ENCODE measurements at places on chromosomes 7 and 10.
A peak's percentile ranks its signal among the peaks of the same experiment; 100 is the strongest.

- DNase-seq, result no peak
Measured at GRCh38 chr10:116915340-116915739, 66.0 kb downstream of the ENO4 start.

DNA sequence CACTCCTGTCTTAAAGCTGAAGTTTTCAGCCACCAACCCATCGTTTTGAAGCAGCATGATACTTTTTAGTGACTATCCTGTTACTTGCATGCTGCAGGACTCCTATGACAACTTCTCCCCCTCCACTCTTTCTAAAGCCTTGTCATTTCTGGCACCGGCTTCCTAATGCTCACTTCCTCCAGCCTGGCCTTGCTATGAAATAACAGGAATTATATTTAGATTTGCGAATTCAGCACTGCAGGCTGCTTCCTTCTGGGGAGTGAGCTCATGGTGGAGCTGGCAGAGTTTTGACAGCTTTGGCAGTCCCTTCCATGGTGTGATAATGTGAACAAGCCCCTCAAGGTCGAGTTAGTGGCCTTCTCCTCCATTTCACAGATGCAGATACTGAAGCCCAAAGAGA lies 13.4 kb downstream of the BLNK start:
- no peak for DNase-seq

GRCh38 chr10:106559442-106559841 lies 605.1 kb downstream of the SORCS1 start:
- DNase-seq, result no peak

- DNase-seq, result peak; percentile 2
Measured at GRCh38 chr7:20064974-20065862, 152.0 kb downstream of the MACC1 start.

GRCh38 chr7:26959290-26959689 lies 94.9 kb upstream of the SKAP2 start:
- no peak for DNase-seq

- no peak for DNase-seq
Measured at GRCh38 chr7:71682841-71683781, 551.2 kb downstream of the GALNT17 start.

GRCh38 chr10:51894771-51895578 lies 195.6 kb upstream of the CSTF2T start:
- DNase-seq, result no peak

- no peak for DNase-seq
Measured at GRCh38 chr7:135459951-135460567, 49.8 kb downstream of the CNOT4 start.

GRCh38 chr7:121451367-121452094 lies 55.4 kb upstream of the FAM3C start:
- no peak for DNase-seq

- DNase-seq, result no peak
Measured at GRCh38 chr7:27723085-27723484, 16.9 kb upstream of the TAX1BP1 start.

DNA sequence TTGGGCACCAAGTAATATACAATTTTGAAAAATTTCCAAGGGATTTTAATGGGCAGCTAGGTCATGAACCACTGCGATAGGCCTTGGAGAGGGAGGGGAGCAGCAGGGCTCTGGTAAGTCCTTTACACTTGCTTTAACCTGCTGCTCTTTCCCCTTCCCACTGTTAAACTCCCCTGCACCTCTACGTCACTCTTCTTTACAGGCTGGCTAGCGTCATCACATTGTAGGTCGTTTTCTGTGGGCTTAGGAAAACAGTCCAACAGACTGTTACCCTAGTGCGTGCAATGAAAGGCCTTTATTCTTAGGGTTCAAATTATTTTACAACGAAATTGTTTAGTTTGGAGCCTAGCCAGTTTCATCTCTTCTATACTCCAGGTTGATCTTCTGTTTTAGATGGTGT lies 235.7 kb downstream of the AUTS2 start:
- no peak for DNase-seq

DNA sequence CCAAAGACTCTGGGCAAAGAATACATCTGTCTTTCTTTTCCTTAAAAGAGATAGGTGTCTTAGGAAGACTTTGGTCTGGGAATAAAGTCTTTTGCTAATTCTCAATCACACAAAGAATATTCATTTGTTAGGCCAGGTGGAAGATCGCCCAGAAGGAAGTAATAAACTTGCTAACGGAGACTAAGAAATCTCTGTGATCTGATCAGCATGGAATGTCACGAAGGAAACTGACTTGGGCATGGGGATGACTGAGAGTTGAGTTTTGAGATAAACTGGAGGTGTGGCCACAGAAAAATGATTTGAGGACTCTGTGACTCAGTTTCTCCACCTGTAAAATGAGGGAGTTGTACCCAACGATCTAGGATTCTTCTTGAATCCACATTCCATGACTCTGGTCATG lies 161.1 kb upstream of the SVIL start:
- DNase-seq, result no peak

DNA sequence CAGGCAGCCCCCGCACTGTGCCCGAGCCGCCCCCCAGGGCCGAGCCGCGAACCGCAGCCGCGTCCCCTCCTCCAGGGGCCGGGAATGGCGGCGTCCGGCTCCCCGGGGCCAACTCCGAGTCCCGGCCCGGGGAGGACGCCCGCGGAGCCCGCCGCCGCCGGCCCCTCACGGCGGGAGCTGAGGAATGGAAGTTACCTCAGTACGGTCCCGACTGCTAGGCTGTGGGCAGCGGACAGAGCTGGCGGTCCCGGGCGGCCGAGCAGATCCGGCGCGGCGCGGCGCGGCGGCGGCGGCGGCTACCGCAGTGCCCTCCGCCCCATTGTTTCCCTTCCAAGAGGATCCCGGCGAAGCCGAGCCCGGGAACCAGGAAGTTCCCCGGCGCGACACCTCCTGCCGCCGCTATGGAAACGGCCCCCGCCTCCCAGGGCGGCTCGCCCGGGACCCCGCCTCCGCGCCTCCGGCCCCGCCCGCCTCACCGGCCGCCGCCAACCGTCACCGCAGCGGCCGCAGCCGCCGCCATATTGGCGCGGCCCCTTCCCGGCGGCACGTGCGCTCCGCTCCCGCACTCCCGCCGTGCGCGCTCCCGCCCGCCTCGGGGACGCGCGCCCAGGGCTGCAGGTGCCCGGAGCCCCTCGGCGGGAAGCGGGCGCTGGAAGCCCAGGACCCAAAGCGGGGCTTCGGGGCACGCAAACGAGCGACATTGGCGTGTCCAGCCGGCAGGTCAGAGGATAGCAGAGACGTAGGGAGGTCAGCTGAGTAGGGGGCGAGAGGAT lies at the start of gene USP6NL:
USP6NL (minus strand) TSS at position 403 of the 773 bp plus-strand sequence. CDS start 14,016 bp downstream, outside the sequence.
- DNase-seq, result peak; percentile 45

- DNase-seq, result no peak
Measured at GRCh38 chr7:141238596-141239243, 164.9 kb downstream of the TMEM178B start.

DNA sequence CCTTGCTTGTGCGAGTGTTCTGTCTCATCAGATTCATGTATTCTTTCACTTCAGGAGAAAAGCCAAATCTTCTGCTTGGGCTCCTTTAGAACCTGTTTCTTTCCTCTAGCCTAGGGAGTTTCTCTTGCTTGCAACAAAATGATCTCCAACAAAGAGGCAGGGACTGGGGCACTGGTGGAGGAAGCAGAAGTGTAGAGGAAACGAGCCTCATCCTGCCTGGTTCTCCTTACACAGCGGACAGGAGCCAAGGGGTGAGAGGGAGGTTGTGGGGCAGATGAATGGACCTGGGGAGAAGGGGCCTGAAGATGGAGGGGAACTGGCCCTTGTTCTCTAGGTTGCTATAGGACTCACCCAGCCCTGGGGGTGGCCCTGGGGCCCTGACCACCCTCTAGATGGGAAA lies 141.1 kb downstream of the PKD1L1 start:
- DNase-seq, result no peak

DNA sequence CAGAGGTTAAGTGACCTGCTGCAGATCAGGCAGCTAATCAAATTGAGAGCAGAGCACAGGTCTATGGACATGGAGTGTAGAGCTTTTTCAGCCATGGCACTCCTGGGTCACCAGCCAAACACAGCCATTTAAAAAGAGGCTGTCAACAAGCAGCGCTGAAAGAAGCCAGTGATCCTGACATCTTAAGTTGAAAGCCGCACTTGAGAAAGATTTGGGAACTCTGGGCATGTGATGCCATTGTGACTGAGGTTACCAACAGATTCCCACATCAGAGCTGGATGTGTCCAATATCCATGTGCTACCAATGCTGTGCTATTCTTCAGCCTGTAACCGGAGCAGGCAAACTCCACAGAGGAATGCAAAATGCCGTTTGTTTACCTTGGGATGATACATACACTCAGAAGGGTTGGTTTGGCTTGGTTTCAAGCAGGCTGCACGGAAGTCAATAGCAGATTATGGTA lies 56.2 kb upstream of the ABLIM1 start:
- no peak for DNase-seq

DNA sequence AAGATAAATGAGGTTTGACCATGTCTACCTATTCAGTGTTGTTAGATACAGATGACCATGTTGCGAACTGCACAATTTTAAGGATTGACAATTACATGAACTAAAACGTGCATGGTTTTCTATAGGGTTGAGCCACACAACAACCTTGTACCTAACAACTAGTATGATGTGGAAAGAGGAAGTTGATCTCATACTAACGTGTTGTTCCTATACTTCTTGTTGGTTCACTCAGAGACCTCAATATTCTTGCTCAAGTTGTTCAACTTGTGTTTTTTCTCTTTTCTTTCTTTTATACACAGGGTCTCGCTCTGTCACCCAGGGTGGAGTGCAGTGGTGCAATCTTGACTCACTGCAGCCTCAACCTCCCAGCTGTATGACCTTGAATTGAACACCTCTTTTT lies 6.1 kb upstream of the KEL start:
- DNase-seq, result no peak

GRCh38 chr7:64887756-64888508 lies 15.1 kb upstream of the ZNF273 start:
- DNase-seq, result peak; percentile 42

- no peak for DNase-seq
Measured at GRCh38 chr10:96044736-96045135, 1.4 kb downstream of the CCNJ start.

- DNase-seq, result no peak
Measured at GRCh38 chr7:76193883-76194282, 7.8 kb upstream of the SRRM3 start.

GRCh38 chr10:110610308-110610774 lies 33.8 kb upstream of the RBM20 start:
- DNase-seq, result peak; percentile 50

DNA sequence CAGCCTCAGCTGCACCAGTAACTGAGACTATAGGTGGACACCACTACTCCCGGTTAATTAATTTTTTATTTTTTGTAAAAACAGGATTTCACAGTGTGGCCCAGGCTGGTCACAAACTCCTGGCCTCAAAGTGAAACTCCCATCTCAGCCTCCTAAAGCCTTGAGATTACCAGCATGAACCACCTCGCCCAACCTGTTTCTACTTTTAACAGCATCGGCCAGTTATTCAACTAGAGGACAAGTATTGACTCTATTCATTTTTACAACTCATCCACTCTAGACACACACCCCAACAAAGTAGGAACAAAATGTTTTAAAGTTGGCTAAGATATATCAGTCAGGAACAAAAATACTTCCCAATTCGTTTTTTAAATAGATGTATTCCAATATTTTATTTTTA lies 334.8 kb downstream of the PARD3 start:
- no peak for DNase-seq

DNA sequence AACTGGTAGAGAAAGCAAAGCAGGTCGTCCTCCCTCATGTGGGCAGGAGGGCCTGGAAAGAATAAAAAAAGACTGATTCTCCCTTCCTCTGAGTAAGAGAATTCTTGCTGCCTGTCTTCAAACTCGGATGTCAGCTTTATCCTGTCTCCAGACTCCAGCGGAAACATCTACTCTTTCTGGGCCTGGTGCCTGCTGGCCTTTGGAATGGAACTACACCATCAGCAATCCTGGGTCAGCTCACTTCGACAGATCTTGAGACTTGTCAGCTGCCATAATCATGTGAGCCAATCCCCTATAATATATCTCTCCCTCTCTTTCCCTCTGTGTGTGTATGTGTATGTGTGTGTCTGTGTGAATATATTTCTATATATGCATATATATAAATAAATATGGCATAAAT lies 411.0 kb upstream of the DPP6 start:
- no peak for DNase-seq

- DNase-seq, result no peak
Measured at GRCh38 chr10:51585742-51586141, 113.7 kb downstream of the CSTF2T start.

DNA sequence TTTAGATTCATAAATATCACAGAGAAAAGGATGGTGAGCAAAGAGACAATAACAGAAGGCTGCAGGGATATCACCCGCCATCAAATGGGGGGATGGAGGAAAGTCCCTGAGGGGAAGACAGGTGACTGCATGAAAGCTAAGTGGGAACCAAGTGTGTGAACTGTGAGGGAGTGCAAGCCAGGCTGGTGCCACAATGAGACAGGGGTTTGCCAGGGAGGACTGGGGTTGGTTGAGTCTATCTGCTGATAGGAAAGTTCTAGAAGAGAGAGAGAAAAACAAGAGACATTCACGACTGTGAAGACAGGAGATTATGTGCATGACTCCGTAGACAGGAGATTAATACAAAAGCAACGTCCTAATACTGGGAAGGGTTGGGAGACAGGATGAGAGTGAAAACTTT lies 376.4 kb downstream of the PARD3 start:
- DNase-seq, result no peak

DNA sequence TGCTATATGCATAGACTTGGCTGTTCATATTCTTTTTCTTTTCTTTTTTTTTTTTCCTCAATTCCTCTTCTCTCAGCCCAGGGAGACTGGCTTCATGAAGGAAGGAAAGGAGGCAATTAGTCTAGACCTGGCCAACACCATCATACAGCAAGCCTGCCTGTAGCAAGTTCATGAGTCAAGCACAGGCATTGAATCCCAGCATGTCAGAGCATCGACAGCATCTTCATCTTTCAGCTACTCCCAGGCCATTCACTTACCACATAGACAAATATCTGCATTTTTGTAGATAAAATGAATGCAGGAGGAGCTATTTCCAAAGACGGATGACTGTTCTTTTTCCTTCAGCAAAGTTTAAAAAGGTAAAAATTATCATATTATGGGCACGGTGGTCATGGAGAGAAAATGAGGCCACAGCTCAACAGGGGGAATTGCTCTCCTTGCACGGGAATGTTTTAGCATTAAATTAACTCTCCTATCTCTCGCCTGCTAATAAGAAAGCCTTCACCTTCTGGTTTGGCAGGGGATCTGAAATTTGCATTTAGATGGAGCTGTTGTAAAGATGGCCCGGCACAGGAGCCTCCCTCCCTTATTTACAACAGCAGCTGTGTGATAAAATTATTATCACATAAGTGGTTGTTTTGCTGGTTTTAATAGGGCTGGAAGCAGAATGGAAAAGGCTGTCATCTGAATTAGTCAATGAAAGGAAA lies 626.5 kb upstream of the AUTS2 start:
- DNase-seq, result no peak

DNA sequence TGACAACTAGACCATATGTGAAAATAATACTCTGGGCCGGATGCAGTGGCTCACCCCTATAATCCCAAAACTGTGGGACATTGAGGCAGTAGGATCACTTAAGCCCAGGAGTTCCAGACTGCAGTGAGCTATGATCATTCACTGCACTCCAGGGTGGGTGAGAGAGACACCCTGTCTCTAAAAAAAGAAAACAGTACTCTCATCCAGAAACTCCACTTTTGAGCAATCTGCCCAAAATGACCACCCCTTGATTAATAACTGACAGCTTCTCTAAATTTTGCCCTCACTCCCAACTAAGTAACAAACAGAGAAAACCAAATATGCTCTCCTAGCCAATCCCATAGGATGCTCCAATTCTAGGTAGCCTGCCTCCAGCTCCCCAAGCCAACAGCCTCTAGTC lies 62.5 kb upstream of the AKR1E2 start:
- DNase-seq, result no peak

- DNase-seq, result no peak
Measured at GRCh38 chr7:157678501-157678900, 341.7 kb downstream of the DNAJB6 start.

GRCh38 chr7:74119831-74120230 lies 36.2 kb downstream of the LIMK1 start:
- DNase-seq, result no peak
